ENCODE measurements at places on chromosomes 3 and 15.

- no peak for DNase-seq
These were observed 809 bp downstream of the NDUFAF3 start for GRCh38 chr3:49022688-49023171.

DNA sequence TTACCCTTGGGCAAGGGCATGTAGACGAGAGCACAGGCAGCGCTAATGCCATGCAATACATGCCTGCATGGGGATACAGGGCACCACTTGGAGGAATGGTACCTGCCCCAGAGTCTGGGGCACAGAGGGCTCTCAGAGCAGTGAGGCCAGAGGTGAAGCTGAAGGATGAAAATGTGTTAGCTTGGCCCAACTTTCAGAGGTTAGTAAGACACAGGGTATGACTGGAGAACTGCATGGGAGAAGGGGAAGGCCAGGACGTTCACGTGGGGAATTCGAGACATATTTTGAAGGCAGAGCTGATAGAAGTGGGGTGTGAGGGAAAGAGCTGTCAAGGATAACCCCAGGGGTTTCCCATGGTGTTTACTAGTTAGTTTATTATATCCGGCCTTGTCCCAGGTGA lies 19.6 kb downstream of the CSRNP1 start:
- DNase-seq, result no peak

- DNase-seq, result no peak
These were observed 27.9 kb downstream of the CD276 start for GRCh38 chr15:73712107-73712506.

DNA sequence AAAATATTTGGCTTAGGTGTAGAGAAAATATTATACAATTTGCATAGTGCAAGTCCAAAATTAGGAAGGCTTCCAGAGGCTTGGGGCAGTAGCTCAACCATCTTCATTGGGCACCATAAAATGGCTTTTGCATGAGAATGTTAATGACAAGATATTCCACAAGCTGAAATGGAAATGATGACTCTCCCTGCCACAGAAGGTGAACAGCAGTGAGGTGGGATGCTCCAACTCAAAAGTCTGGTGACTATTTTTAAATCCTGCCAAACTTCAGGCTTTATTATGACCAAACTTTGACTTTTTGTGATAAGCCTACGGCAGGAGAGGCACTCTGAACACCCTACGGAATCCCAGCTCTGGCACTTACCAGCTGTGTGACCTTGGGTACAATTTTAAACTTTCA lies 37.6 kb downstream of the ARHGEF3 start:
- DNase-seq, result no peak

DNA sequence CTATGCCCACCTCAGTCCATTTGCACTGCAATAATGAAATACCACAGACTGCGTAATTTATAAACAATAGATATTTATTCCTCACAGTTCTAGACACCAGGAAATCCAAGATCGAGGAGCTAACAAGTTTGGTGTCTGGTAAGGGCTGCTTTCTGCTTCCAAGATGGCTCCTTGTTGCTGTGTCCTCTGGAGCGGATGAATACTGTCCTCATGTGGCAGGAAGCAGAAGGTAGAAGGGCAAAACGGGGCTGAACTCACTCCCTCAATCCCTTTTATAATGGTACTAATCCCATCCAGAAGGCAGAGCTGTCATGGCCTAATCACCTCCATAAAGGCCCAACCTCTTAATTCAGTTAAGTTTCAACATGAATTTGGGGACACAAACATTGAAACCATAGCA lies 75.3 kb downstream of the P2RY1 start:
- no peak for DNase-seq

- DNase-seq, result no peak
These were observed 509.6 kb downstream of the IGSF11 start for GRCh38 chr3:118525077-118525476.

DNA sequence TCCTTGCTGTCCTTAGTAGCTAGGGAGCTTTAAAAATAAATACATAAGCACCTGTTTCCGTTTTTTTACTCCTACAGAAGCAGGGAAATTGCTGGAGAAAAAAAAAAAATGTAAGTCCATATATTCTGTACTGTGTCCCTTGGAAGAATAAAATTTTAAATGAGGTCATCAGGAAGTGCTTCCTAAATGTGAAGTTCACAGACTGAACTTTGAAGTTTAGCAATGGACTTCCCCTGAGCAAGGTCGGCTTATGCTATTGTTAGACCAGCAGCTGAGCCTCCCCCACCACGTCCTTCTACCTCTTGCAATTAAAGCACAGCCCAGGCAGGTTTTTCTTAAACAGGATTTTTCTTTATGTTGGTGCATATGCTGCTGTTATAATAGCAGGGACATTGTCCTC lies 26.3 kb downstream of the LIPC start:
- no peak for DNase-seq

DNA sequence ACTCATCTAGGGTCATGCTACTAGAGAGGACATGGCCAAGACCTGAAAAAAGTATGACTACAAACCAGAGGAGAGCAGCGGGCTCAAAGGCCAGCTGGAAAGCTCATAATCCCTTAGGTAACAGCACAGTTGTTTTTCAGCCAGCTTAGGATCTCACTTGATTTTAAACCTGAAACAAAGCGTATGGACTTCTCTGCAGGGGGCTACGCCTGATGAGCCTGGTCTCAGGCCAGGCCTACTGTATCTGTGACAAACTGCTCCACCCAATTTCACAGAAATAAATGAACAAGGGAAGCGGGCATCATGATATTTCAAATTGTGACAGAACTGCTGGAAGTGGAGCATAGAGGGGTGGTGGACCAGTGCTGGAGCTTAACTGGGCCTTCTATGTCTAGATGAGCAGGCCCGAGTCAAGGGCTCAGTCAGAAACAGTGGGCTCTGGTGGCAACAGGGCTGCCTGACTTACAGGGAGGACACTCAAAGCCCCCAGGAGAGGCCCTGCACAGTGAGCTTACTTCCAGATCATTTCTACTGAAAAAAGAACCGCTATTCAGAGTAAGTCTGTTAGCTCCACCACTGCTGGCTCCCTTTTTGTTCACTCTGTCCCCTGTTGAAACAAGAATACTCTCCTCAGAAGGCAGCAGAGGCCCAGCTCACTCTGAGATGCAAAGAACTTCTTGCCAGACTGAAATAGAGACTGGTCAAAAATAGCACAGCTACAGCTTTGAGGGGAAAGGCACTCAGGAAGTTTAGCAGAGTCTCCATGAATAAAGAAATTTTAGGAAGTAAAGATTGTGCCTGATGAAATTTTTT lies 47.0 kb downstream of the LRIG1 start:
- DNase-seq, result no peak

GRCh38 chr3:195803289-195803908 lies 8.3 kb downstream of the MUC4 start:
- DNase-seq, result no peak

DNA sequence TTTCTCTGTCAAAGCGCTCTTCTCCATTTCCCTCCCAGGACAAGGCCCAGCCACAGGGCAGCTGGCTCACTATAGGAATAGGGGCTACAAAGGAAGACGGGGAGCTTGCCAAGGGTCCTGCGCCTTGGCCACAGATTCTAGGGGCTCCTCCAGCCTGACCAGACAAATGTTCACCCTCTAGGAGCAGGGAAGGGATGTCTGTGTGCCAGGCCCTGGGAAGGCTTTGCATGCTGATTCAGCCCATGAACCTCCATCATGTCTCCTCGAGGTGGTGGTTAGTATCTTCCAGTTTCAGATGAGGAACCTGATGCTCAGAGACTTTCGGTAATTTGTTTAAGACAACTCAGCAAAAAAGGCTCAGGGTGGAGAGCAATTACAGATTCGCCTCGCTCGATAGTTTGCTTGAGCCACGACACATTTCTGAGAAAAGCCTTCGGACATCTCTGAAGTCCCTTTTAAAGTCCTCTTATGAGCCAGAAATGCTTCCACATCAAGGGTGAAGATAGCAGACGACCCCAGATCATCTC lies 110.0 kb downstream of the XXYLT1 start:
- no peak for DNase-seq

GRCh38 chr15:92167451-92167850 lies 226.2 kb upstream of the ST8SIA2 start:
- no peak for DNase-seq

GRCh38 chr15:68617001-68617400 lies 38.2 kb downstream of the CORO2B start:
- DNase-seq, result peak; percentile 32

DNA sequence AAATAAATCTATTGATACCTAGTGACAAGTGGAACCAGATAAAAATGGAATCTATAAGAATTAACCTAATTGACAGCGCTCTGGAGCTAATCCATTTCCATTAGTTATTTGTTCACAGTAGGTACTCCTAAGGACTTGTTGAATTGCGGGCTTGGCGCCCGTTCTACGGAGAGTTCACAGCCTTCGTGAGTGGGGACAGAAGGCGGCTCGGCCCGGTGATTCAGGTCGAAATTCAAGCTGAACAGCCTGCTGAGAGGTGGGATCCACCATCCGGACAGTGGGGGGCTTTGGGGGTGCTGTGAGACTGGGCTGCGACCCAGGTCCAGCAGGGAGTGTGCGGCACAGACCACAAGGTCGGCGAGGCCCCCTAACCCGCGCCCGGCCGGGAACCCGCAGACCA lies 779 bp upstream of the CTNNB1 start:
- no peak for DNase-seq

DNA sequence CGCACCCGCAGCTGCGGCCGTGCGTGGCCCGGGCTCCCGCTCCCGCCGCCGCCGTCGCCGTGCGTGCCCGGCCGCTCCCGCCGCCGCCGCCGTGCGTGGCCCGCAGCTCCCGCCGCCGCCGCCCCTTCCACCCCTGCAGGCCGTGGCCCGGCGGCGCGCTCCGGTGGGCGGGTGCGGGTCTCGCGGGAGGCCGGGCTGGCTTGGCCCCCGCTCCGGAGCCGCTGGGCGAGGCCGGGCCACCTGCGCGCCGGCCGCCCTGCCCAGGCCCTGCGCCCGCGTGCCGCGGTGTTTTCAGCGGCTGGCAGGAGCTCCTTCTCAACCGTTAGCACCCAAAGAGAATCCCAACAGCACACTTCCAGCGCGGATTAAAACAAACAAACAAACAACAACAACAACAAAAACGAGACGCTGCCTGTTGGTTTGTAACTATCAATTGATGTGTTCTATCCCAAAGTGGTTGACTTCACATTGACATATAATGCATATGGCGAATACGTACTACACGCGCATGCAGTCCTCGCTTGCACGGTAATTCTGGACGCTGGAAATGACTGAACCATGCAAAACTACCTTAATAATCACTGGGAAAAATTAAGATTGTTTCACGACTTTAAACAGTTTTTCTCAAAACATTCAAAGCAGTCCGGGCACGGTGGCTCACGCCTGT lies 113.7 kb upstream of the GOLGA8J start:
- no peak for DNase-seq

- DNase-seq, result peak; percentile 10
These were observed 3.2 kb downstream of the MGLL start for GRCh38 chr3:127819086-127819485.

DNA sequence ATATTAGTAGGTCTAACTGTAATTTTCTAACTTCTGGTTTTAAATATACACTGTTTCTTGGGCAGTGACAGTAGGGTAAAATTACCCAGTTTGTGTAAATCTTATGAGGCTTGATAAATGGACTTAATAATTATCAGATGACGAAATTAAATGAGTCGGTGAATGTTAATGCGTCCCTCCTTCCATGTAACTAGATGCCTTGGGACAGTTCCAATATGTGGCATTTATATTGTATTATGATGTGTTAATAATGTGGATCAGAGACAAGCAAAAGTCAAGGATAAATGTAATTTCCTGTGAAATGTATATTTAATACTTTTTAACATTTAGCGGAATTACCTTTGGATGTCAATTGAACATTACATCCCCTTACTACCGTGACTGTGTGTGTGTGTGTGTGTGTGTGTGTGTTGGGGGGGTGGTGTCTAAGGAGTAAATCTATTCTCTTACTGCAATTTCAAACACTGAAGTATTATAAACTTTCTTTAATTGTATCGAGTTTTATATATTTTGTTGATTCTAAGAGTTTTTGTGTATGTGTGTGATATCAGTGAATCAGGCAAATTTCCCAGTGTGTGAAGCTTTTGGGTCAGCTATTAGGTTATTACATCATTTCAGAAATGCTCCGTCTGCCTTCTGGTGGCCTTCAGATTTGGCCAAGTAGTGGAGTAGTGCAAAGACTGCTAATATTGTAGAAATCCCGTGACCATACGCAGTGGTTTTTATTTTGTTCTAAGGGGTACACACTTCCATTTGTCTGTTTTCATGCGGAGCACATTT lies 50.1 kb downstream of the CNTN4 start:
- DNase-seq, result no peak

GRCh38 chr15:70203981-70204560 lies 106.4 kb upstream of the TLE3 start:
- DNase-seq, result no peak

DNA sequence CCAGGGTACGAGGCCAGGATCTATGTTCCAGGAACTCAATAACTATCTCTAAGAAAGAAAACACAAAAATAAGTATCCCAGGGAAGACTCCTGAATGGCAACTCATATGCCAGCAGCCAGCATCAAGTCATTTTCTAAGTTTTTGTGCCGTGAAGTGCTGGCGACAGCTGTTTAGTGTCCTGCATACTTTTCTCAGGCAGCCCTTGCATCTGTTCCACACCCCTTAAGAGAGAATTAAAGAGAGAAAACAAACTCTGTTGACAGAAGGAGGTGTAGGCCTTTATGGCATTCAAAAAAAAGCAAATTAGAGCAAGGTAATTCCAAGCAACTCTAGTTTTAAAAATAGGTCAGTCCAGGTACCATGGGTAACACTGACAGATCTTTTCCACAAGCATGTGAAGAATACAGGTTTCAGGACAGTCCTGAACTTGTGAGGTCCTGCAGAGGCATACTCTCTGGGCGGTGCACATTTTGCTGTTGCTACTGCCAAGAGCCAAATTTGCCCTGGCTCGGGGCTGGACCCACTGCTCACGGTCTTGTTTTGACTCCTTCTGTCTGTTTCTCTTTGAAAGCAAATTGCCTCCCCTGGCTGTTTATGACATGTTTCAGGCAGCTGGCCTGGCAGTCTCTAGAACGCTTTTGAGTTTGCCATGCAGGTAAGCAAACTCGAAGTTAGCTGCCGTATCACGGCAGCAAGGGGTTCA lies 252.1 kb upstream of the ADAMTS9 start:
- DNase-seq, result no peak

DNA sequence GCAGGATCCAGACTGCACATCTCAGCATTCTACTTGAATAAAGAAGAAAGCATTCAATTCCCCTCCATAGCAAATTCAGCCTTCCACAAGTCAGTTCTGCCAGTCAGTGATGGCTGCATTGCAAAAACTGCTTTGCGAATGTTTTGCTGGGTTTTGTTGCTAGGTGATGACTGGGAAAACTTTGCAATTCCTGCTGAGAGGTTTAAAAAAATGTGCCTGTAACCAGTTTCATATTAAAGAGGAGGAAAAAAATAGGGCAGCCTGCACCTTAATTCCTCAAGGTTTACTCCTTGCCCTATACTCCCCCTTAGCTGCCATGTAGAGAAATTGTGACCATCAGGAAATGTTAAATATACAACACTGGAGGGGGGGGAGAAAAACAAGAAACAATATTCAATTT lies 225.6 kb upstream of the ATP11B start:
- peak; percentile 64 for DNase-seq

- DNase-seq, result no peak
These were observed 121.2 kb upstream of the RASGRP1 start for GRCh38 chr15:38685686-38686339.

DNA sequence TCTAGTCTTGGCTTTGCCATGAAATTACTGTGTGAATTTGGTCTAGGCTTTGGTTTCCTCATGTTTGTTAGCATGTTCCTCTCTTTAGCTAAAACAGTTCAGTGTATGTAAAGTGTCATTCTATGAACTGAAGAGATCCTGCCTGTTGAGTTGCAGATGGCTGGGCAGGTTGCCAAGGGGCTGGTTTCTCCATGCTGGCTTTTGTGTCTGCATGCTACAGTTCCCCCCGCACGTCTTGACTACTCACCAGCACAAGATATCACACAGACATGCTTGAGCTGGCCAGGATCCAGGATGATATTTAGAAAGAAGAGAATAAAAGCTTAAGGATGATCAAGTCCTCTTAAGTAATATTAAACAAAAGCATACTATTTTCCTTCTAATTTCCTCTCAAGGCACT lies 90.2 kb downstream of the CERS3 start:
- DNase-seq, result peak; percentile 82

All from NCI-H2171 treated with DMSO at 0.1 percent for 48 hours (cell line).